T-cell (primary cell): ENCODE measurements at places on chromosomes 1 and 21.

GRCh38 chr1:47810964-47811682 is 186.1 kb downstream of the TRABD2B start:
- no peak for DNase-seq

DNA sequence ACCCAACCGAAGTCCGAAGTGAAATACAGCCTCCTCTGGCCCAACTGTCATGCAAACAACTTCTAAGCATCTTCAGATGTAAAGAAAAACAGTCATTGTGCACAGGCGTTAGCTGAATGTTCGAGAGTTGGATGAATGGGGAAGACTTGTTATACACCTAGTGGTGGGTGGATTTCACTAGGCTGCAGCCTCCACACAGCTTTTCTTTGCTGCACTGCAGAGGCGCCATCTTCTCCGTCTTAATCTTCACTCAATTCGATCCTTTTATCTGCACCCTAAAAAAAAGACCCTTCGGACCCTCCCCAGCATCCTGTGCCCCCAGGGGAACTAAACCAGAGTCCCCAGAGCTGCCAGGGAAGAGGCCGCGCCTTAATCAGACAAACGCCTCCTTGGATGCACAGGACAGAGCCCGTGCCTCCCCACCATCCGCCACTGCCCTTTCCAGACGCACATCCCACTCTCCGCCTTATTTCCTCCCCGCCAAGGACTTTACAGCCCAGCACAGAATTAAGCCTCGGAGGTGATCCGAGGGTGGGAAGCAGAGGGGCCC is 1.4 kb downstream of the APP start:
- DNase-seq = peak; percentile 28

- no peak for DNase-seq
Observed at GRCh38 chr1:169160845-169161495, 54.5 kb downstream of the ATP1B1 start.

DNA sequence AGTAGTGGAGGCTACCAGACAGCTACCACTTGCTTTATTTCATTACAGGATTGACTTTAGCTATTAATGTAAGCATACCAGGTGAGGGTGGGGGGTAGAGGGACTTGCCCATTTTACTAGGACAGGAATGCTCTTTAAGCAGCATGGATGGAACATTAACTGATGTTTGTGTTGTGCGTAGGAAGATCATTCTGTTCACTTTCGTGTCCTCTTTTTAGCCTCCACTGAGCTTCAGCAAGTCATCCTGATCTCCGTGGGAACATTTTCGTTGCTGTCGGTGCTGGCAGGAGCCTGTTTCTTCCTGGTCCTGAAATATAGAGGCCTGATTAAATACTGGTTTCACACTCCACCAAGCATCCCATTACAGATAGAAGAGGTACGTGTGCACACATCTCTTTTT is 29.3 kb downstream of the IFNGR2 start:
- no peak for DNase-seq

DNA sequence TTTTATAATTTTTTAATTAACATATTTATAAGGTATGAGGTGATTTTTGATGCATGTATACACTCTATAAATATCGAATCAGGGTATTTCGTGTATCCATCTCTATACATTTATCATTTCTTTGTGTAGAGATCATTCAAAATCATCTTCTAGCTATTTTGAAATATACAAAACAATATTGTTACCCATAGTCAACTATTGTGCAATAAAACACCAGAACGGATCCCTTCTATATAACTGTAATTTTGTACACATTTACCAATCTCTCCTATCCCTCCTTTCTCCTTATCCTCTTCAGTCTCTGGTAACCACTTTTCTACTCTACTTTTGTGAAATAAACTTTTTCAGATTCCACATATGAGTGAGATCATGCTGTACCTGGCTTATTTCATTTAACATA is 1459.6 kb downstream of the MRPL39 start:
- no peak for DNase-seq

GRCh38 chr1:99685516-99686180 is 39.7 kb downstream of the PALMD start:
- DNase-seq = peak; percentile 7

GRCh38 chr1:46581681-46582455 is 22.2 kb downstream of the MKNK1 start:
- no peak for DNase-seq

GRCh38 chr1:34412598-34413370 is 236.1 kb downstream of the C1orf94 start:
- no peak for DNase-seq

- no peak for DNase-seq
Observed at GRCh38 chr21:29233256-29233546, 65.5 kb upstream of the BACH1 start.

DNA sequence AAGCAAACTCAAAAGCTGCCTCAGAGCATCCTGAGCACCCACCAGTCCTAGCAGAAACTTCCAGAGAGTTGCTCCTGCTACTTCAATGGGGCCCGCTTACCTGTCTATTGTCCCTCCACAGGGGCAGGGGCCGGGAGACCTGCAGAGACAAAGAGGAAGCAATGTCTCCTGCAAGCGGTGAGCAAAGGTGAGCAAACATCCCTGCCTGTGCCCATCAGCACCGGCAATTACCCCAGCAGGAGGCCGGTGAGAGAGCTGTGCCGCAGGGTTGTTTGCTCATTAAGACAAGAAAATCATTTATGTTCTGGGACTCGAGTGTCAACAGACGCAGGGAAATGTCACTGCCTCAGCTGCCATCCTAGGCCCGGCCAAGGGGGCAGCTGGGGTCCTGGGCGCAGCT is 53.8 kb upstream of the TARDBP start:
- no peak for DNase-seq

DNA sequence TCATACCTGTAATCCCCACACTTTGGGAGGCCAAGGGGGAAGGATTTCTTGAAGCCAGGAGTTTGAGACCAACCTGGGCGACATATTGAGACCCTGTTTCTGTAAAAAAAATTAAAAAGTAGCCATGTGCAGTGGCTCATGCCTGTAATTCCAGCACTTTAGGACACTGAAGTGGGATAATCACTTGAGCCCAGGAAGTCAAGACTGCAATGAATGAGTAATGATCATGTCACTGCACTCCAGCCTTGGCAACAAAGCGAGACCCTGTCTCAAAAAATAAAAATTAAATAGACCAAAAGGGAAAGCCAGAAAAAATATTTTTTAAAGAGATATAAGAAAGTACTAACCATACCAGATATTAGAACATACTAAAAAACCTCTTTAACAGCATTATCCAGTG is 44.7 kb upstream of the LYPLAL1 start:
- DNase-seq = no peak

DNA sequence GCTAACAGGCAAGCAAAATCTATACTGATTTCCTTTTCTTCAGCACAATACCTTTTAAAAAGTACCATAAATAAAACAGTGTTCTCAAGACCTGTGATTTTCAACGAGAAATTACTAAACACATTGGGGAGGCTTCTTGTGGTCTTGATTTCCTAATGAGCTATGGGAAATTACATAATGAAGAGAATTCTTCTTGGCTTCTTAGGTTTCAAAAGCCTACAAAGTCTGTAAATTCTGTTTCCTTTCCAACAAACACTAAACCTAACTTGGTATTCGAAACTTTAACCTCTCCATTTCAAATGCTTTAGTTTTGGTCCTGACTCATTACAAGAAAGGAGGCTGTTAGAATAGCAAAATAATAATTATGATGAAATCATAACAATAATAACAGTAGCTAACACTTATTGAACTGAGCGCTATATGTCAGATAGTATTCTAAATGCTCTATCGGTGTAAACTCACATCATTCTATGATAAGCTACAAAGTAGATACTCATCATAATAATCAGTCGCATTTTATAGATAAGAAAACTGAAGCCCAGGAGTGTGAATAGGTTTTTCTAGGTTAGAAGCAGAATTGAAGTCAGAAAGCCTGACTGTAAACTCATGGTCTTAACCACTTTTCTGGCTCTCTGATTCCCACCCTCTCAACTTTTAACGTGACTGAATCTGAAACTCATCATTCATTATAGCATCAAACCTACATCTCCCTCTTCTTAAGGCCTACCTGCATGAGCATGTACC is 486.7 kb downstream of the SMYD3 start:
- DNase-seq = no peak

DNA sequence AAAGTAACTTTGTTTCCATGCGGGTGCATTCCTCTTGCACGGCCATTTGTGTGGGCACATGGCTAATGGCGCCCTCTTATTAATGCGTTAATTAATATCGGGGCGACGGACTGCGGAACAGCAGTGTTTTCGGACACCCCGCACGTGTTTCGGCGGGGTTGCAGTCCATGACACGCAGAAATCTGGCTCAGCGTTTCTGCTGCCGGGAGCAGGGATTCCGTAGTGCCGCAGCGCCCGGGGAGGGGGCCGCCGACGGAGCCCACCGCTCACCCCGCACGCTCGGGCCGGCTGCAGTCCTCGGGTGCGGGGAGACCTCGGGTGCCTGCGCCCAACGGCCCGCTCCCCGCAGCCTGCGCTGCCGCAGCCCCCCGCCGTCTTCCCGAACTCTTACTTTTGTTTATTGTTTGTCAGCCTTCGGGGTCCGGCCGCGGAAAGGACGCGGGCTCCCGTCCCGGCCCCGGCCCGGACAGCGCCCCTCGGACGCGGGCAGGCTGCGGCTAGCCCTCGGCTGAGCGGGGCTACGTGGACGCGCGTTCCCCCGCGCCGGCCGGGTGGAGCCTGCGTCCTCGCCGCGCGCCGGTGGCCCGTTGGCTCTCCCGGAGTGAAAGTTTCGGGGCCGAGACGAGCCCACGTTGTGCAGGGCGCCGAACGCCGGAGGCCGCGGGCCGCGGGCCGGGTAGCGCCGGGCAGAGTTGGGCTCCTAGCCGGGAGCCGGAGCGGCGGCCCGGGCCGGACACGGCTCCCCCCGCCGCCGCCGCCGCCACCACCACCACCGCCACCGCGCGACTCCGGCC is 849 bp downstream of the NFIA start:
- DNase-seq = peak; percentile 10
